ENCODE measurements at places on chromosomes 16 and 17.

DNA sequence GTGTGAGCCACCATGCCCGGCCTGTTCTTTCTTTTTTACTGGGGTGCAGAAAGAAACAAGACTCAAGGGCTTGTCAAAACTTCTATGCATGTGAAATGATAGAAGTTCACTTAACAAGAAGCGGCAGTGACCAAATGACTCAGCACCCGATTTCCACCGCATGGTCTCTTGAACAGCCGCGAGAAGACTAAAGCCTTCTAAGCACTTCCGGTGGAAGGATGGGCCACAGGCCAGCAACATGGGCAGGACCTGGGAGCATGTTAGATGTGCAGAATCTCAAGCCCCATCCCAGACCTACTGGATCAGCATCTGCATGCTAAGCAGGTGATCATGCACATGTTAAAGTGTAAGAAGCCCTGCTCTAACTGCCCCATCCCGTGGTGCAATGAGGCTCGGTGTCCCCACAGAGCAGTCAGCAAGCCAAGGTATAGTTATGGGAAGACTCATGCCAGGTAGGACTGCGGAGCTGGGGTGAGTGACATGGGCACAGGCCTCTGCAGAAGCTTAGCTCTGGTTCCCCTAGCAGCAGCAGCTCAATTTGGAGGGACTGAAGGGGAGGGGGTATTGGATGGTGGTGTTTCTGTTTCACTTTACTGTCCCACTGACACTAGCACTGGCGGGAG lies 88.5 kb upstream of the HNF1B start:
- DNase-seq, result no peak

DNA sequence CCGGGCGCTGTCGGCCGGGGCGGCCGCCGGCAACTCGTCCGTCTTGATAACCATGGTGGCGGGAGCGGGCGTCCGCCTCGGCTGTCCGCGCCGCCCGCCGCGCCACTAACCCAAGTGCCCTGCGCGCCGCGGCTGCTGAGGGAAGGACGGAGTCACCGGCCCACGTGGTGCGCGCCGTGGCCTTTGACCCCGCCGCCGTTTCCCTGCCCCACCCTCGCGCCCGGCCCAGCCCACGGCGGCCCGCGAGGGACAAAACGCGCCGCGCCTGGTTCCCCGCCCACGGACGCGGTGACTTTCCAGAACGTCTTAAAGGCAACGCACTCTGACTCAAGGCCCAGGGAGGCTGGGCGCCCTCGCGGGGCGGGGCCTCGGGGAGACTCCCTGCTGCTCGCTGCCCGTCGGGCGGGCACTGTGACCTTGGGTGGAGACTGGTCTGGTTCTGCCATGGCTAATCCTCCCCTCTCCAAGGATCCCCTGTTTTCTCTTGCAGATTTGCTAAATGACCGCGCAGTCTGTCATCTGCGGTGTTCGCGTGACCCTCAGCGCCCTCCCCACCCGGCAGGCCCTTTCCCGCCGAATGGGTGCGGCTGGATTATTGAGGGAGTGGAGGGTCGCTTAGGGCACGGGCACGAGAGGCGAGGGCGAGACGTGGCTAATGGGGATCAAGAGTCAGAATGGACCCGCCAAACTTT lies at the start of gene CLUH:
Gene CLUH, minus strand, starts transcription at position 157 of the 692 bp plus-strand sequence. Its CDS starts 103 bp downstream, at position 54.
- peak; percentile 95 for DNase-seq

- DNase-seq, result no peak
Measured at GRCh38 chr16:17386229-17386628, 84.5 kb downstream of the XYLT1 start.

- no peak for DNase-seq
Measured at GRCh38 chr17:6517062-6517461, 39.3 kb downstream of the PITPNM3 start.

GRCh38 chr16:77951788-77952187 lies 70.6 kb upstream of the CLEC3A start:
- DNase-seq, result no peak
